ENCODE measurements at places on chromosomes 5 and 9. TPM values are rescaled to one million over a fixed set of nuclear protein-coding genes. Genes with fewer than 3 reads are reported as not detected.

The EIF4EBP3 gene
- 0.54 TPM for total RNA-seq

- DNase-seq: no peak
Observed at GRCh38 chr5:44809956-44810420, 1.2 kb downstream of the MRPS30 start.

The RASGRF2 gene
- not detected for total RNA-seq

The DMRT3 gene
- total RNA-seq: not detected

GRCh38 chr9:130433947-130434262 is 10.9 kb upstream of the ASS1 start:
- no peak for DNase-seq

DNA sequence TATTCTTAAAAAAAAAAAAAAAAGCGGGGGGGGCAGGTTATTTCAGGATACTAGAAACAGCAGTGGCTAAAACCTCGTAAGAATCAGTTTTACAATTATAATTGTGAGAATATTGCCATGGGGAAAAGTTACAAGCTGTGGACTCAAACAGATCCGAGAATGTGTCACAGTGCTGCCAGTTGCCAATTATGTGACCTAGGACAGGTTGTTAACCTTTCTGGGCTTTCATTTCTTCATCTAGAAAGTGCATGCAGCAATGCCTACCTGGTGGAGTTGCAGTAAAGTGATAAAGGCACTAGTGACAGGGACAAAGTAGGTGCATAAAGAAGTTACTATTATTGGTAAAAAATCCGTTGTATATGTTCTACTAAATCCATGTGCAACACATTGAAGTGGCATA is 75.8 kb downstream of the CDH6 start:
- DNase-seq: no peak

DNA sequence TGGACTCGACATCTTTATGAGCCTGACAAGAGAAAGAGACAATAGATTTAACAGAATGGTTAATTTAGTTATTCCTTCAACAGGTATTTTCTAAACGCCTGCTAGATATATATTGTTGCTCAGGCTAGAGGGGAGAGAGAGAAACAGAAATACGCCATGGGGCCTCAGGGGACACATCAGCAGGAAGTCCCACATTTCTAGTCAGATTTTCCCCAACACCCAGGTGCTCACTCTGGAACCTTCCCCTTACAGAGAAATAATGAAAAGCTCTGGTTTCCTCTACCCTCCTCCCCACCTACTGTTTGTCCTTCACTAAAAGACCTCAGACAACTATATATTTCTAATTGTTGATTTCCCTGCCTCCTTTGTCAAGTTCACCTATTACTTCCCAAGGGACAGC is 130.3 kb upstream of the TBC1D2 start:
- no peak for DNase-seq

The IER5L gene
- 69.4 TPM for total RNA-seq

The ALDOB gene
- total RNA-seq: not detected

DNA sequence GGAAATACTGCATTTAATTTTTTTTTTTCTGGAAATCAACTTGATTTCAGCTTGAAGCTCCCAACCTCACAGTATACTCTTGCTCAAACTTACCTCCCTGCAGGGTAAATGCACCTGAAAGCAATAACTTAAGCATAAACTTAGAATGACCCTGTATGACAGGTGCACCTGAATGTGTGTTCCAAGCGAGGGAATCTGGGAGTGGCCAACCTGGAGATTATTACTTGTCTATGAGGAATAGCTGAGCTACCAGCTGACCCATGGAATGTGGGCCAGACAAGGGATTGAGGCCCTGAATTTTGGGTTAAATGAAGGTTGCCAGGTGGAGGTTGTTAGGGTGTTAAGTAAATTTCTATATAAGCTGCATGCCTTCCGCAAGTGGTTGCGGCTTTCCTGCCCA is 140.6 kb downstream of the OSTF1 start:
- no peak for DNase-seq

DNA sequence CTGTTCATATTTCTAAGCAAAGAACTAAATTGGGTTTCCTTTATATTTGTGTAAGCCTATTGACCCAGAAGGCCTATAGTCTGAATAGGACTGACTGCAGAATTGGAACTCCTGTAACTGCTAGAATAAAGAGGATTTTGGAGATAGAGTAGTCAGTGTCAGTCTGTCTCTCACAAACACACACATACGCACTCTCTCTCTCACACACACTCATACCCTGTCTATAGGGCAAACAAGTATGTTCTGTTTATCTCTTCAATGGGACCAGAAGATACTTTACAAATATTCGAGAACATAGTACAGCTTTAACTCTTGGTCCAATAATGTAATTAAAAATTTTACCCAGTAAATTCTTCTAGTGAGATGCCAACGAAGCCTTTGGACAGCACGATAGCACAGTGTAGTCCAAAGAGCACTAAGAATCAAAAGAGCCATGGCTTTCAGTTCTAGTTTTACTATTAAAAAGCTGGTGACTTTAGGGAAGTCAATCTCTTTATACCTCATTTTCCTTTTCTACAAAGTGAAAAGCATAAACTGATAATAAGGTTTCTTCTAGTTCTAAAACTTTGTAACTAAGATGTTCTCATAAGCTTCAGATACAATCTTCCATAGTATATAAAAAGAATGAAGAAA is 19.3 kb downstream of the ABHD17B start:
- no peak for DNase-seq

DNA sequence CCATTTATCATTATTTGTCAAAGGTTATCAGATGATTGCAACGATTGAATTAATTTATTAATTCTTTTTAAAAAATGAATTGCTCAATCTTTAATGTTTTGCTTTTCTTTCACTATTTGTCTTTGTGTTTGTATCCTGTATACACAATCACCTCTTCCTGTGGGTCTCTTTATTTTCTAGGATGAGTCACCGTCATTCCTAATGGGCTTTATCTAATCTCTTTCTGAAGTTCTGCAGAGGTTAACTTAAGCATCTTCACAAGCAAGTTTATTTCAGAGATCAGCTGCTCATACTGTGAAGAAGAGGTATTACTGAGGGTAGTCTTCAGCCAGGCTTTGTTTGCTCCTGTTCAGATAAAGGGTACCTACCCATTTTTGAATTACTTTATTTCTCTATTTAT is 323.9 kb downstream of the NNT start:
- no peak for DNase-seq

The RAPGEF6 gene
- 9.4 TPM for total RNA-seq

DNA sequence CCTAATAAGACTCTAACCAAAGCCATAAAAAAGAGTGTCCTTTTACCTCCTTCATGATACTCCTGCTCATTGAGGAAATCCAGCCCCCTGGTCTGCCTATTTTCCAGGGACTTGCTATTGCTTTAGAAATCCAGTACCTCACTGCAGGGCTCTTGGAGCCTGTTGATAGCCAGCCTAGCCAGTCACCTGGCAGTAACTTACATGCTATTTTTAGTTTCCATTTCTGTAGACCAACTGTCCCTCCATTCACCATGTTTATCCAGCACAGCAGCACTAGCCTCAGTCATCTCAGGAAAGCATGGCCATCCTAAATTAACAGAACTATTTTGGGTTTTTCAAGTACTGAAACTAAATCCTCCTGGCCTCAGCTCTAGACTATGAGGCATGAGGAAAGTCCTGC is 91.5 kb upstream of the PHF24 start:
- no peak for DNase-seq

- peak; percentile 26 for DNase-seq
Observed at GRCh38 chr5:39794513-39795210, 369.9 kb upstream of the DAB2 start.

GRCh38 chr9:101332362-101332761 is 52.4 kb downstream of the BAAT start:
- no peak for DNase-seq

- DNase-seq: peak; percentile 36
Observed at GRCh38 chr9:20321423-20322082, 300.7 kb downstream of the MLLT3 start.

The PCDHA13 gene
- not detected for total RNA-seq

The HTR4 gene
- total RNA-seq: not detected

DNA sequence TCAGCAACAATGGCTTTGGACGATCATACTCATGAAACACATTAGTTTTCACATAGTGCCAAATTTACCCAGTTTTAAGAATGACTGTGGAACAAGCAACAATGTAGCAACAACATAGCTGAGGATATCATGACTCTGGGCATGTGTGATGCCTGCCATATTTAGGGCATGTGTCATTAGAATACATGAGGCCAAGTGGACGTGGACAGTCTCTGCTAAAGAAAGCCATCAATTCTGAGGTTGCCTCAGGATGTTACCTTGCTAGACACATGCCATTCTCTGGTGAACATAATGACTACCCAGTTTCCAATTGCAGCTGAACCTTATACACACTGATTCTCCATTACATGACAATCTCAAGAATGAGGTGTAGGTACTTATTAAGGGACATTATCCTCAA is 103.3 kb upstream of the ADAMTS19 start:
- no peak for DNase-seq

The PCDHB5 gene
- total RNA-seq: 1.3 TPM

GRCh38 chr5:127514816-127515215 is 2.6 kb upstream of the PRRC1 start:
- no peak for DNase-seq

DNA sequence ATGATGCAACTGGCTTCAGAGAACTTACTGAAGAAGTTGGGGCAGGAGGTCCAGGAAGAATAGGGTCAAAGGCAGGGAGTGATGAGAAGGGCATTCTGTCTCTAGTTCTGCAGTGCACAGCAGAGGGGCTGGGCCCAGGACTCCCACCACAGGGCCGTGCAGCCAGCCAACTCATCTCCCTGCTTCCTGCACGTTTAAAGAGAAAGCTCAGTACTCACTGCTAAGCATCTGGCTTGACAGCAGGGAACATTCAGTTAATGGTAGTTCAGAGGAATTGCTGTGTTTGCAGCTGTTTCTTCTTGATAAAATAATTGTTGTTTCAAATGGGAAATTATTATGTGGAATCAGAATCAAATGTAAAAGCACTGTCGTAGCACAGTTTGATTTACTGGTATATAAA is 25.6 kb upstream of the SCAMP1 start:
- no peak for DNase-seq

The PALM2AKAP2 gene
- total RNA-seq: 12.5 TPM

The SH3GL2 gene
- total RNA-seq: not detected

GRCh38 chr9:6960777-6961176 is 203.0 kb downstream of the KDM4C start:
- DNase-seq: no peak

The ZNF658 gene
- 4.8 TPM for total RNA-seq

The ARL14EPL gene
- not detected for total RNA-seq

- no peak for DNase-seq
Observed at GRCh38 chr9:90514877-90515276, 127.7 kb downstream of the DIRAS2 start.

- no peak for DNase-seq
Observed at GRCh38 chr9:97425973-97426336, 14.1 kb downstream of the TDRD7 start.

- DNase-seq: no peak
Observed at GRCh38 chr5:150119421-150120061, 33.2 kb upstream of the CSF1R start.

DNA sequence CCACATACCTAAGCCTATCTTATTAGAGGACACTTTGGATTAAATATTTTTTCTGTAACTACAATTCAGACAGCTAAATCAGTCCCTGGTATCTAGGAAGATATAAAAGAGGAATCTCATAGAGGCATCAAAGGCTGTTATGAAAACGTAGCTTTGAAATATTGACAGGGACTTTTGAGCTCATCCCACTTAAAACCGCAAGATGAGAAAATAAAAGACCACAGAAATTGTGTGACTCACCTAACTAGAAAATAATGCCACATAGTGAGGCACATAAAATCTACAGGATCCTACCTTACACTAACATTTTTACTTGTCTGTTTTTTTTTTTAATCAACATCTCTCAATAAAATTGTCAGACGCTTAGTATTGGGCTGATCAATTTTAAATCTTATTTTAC is 686.5 kb upstream of the COX7C start:
- no peak for DNase-seq

DNA sequence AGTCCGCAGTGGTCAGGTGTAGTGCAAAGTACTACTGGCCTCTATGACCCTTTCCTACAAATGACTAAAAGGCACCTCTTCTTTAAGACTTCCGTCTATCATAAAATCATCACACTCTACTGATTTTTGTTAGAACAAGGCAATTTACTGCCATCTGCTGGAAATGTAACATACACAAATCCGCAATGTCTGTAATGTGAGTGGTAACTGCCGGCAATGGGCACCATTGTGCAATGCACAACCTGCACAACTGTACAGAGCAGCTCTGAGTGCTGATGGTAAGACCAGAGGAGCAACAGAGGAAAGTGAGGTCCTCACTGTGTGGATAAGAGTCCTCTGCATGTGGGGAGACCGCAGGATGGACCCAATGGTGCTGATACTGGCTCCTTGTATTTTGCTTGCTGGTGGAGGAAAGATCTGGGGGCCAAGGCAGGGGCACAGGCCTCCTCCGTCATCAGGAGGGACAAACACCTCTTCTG is 103.7 kb downstream of the ATPSCKMT start:
- peak; percentile 71 for DNase-seq

The TMC1 gene
- not detected for total RNA-seq

The TEX48 gene
- not detected for total RNA-seq

DNA sequence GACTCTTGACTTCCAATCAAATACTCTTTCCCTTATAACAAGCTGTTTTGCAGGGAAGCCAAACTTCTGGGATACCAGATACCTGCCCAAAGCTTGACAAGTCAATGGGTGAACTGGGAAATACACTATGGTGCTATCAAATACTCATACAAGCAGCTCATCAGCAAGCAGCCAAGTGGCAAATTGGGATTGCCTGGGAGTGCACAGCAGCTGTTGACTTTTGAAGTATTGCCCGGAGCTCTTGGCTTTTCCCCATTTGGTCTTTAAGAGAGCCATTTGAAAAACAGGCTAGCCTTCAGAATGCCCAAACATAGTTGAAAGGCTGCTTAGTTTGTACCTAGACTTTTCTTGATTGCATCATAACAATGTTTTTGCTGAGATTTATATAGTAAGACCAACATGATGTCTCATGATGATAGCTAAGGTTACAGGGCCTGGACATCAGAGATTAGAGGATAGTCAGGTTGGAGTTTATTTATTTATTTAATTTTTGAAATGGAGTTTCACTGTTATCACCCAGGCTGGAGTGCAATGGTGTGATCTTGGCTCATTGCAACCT is 210.1 kb upstream of the ZNF608 start:
- no peak for DNase-seq

- no peak for DNase-seq
Observed at GRCh38 chr5:103918668-103919367, 356.2 kb upstream of the NUDT12 start.

DNA sequence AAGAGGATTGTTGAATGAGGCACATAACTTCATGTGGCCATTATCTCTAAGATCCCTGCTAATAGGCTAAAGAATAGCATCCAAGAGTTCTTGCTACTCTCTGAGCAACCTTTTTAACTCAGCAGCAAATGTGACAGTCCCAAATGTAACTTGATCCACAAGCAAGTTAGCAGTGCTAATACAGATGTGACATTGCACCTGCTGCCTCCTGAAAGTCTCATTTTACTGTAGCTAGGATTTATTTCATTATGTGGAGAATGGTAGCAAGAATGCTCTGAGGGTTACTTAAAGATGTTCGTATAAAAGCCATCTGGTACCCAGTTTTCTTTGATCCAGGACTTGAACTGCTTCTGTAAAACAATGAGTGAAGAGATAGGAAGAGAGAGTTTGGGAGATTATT is 45.8 kb downstream of the CDH10 start:
- DNase-seq: no peak

Measured in GM23248 (cell line).